Kidney (tissue), 22 donors: ENCODE measurements at places on chromosomes 12 and 14. TPM values are rescaled to one million over a fixed set of nuclear protein-coding genes. Genes with fewer than 3 reads are reported as not detected.

DNA sequence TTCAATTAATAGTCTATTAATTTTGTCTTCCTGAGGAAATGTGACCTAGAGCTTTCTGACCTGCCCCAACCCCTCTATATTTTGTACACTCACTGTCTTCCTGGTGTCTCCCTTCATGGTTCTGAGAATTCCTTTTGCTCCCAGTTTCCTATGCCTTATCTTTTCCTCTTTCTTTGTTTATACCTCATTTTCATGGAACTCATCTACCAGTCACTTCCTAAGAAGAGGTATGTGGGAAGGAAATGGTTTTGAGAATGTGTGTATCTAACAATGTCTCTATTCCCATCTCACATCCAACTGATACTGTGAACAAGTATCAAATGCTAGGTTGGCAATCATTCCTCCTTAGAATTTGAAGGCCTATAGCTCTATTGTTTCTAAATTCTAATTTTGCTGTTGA, 245.1 kb upstream of the EGLN3 start:
- H3K4me3 ChIP-seq = no peak overlapping the region
- H3K27me3 ChIP-seq = no peaks in the 10 kb centered on the region
- H3K4me1 ChIP-seq = no peaks in the 10 kb centered on the region
- H3K27ac ChIP-seq = no peak overlapping the region

GRCh38 chr12:28446031-28446430, 255.8 kb downstream of the CCDC91 start:
- DNase-seq = no peak
- no peaks in the 10 kb centered on the region for H3K4me1 ChIP-seq
- no peak overlapping the region for H3K4me3 ChIP-seq
- no peak overlapping the region for H3K27ac ChIP-seq

GRCh38 chr14:64232095-64232838, 61.9 kb downstream of the ESR2 start:
- peak overlapping the region; percentile 1 for H3K27ac ChIP-seq
- DNase-seq = no peak
- H3K4me3 ChIP-seq = no peak overlapping the region
- peaks cover 12% of the 10 kb centered on the region for H3K36me3 ChIP-seq
- no peaks in the 10 kb centered on the region for H3K27me3 ChIP-seq

DNA sequence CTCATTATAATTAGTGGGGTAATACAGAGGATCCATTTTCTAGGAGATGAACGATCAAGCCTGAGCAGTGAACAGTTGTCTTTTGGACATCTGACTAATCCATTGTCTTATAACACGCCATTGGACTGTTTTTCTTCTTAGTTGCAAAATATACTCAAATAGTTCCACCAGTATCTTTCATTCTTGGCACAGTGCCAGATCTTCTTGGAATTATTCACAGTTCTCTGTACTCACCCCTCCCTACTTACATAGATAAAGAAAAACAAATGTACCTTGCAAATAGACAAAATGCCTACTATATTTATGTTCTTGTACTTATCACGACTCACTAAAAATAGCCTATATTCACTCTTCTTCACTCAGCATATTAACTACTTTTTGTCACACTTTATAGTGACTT, 3.8 kb downstream of the CBLN3 start:
- DNase-seq = no peak
- no peak overlapping the region for H3K27ac ChIP-seq
- no peaks in the 10 kb centered on the region for H3K27me3 ChIP-seq
- no peak overlapping the region for H3K4me3 ChIP-seq

GRCh38 chr14:68789821-68790643, 2.8 kb downstream of the ZFP36L1 start:
- H3K4me3 ChIP-seq = peak overlapping the region; percentile 89
- H3K36me3 ChIP-seq = peaks cover 52% of the 10 kb centered on the region
- H3K4me1 ChIP-seq = peaks cover 23% of the 10 kb centered on the region
- no peaks in the 10 kb centered on the region for H3K27me3 ChIP-seq
- H3K27ac ChIP-seq = peak overlapping the region; percentile 98

DNA sequence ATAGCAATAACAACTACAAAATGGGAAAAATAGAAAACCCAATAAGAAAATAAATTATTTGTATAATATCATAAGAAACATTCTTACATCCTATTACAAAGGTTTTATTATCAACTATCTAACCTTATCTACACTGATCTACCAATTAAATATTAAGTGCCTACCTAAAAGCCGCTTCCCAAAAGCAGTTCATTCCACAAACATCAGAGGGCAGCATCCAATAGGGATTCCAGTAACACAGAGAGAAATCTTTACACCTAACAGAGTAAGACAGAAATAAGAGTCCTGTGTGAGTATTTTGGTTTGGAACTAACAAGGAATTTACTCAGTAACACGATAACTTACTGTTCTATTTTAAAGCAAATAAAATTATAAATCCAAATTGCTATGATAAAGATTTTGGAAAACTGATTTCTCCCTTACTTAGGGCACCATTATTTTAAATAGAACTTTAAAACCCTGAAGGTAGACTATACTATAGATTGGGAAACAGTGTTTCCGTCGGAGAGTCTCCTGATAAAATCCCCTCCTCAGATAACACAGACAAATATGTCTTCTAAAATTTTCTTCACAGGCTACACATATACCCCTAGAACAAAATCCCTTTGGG, 15.0 kb downstream of the GXYLT1 start:
- H3K36me3 ChIP-seq = no peaks in the 10 kb centered on the region
- H3K4me3 ChIP-seq = no peak overlapping the region
- peak; percentile 87 for DNase-seq
- no peaks in the 10 kb centered on the region for H3K27me3 ChIP-seq
- H3K27ac ChIP-seq = no peak overlapping the region

- no peak overlapping the region for H3K27ac ChIP-seq
- no peak overlapping the region for H3K4me3 ChIP-seq
- no peaks in the 10 kb centered on the region for H3K27me3 ChIP-seq
- no peak for DNase-seq
- no peaks in the 10 kb centered on the region for H3K4me1 ChIP-seq
Observed at GRCh38 chr12:5489760-5490406, 58.0 kb downstream of the NTF3 start.

GRCh38 chr14:98623788-98624415, 648.1 kb downstream of the BCL11B start:
- no peak overlapping the region for H3K27ac ChIP-seq
- H3K36me3 ChIP-seq = no peaks in the 10 kb centered on the region
- DNase-seq = no peak
- no peak overlapping the region for H3K4me3 ChIP-seq
- H3K27me3 ChIP-seq = no peaks in the 10 kb centered on the region

- no peaks in the 10 kb centered on the region for H3K27me3 ChIP-seq
- no peak overlapping the region for H3K27ac ChIP-seq
- DNase-seq = no peak
- H3K4me3 ChIP-seq = no peak overlapping the region
- H3K4me1 ChIP-seq = no peaks in the 10 kb centered on the region
- H3K36me3 ChIP-seq = no peaks in the 10 kb centered on the region
Observed at GRCh38 chr12:32718926-32719325, 36.8 kb downstream of the YARS2 start.

DNA sequence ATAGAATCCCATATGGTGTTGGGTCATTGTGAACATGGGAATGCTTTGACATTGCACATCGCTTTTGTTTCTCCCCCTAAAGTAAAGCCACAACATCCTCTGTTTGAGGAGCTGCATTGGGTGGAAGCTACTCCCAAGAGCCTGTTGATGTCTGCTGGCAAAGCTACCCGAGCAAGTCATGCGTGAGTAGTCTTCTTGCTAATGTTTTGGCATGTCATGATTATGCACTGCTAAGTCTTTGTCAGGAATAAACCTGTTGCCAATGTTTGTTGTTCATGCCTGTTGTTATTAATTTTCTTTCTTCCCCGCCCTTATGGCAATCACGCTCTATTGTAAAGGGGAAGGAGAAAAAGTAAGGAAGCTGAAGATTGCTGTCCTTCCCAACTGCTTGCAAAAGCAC, 97.3 kb downstream of the EXOC5 start:
- DNase-seq = no peak
- no peaks in the 10 kb centered on the region for H3K4me1 ChIP-seq
- no peak overlapping the region for H3K4me3 ChIP-seq
- H3K27ac ChIP-seq = no peak overlapping the region

DNA sequence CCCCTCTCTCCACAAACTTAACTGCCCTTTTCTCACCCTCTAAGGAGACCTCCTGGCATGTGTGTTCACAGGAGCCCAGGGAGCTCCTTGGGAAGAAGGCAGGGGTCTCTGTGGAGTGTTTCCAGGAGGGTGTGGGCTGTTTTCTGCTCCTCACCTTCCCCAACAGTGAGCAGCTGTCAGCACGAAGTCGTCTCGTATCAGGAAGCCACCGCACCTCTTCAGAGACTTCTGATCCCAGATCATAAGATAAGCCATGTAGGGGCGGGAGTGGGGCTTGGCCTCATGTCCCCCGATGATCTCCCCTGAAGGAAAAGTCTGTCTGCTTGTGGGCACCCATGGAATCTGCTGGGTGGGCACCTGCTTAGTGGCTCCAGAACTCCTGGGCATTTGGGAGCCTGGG, 1.2 kb downstream of the GZMB start:
- DNase-seq = no peak
- no peak overlapping the region for H3K4me3 ChIP-seq
- H3K27me3 ChIP-seq = no peaks in the 10 kb centered on the region
- no peak overlapping the region for H3K27ac ChIP-seq
- no peaks in the 10 kb centered on the region for H3K36me3 ChIP-seq

GRCh38 chr12:112443916-112444315, 25.2 kb downstream of the PTPN11 start:
- no peaks in the 10 kb centered on the region for H3K27me3 ChIP-seq
- no peaks in the 10 kb centered on the region for H3K4me1 ChIP-seq
- DNase-seq = no peak
- H3K36me3 ChIP-seq = no peaks in the 10 kb centered on the region
- H3K27ac ChIP-seq = no peak overlapping the region

- H3K27me3 ChIP-seq = no peaks in the 10 kb centered on the region
- no peaks in the 10 kb centered on the region for H3K36me3 ChIP-seq
- H3K4me1 ChIP-seq = peaks cover 9% of the 10 kb centered on the region
- no peak overlapping the region for H3K4me3 ChIP-seq
Observed at GRCh38 chr12:30797689-30798088, 42.9 kb upstream of the CAPRIN2 start.

DNA sequence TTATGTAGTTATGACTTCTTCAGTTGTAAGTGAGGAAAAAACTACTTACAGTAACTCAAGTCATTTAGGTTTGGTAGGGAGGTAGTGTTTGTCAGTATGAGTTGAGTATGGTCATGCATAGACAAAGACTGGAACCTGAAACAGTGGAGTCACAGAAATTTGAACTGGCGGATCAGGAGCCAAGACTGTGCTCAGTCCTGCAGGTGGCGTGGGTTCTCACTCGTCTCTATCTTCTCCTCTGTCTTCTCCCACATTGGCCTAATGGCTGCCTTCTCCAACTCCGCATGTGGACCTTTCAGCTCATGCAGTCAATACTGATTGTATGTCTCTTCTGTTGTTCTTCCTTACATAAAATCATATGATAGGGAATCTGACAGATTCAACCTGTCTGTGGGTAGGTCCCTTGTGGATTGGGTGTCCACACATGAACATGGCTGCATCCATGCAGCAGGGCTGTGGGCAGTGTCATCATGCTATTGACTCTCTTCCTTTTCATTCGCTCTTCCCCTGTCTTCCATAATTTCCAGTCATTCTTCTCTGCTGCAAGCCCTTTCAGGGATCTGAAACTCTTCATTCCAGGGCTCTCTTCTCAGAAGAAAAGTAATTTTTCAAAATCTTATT, 78.8 kb upstream of the NEDD1 start:
- no peaks in the 10 kb centered on the region for H3K4me1 ChIP-seq
- H3K27me3 ChIP-seq = no peaks in the 10 kb centered on the region
- no peak overlapping the region for H3K4me3 ChIP-seq
- H3K36me3 ChIP-seq = no peaks in the 10 kb centered on the region

GRCh38 chr14:49977126-49977841, 84.4 kb downstream of the ARF6 start:
- H3K27ac ChIP-seq = peak overlapping the region; percentile 23
- H3K4me1 ChIP-seq = peaks cover 20% of the 10 kb centered on the region
- H3K27me3 ChIP-seq = no peaks in the 10 kb centered on the region

- H3K4me3 ChIP-seq = no peak overlapping the region
- peaks cover 2% of the 10 kb centered on the region for H3K4me1 ChIP-seq
- no peak overlapping the region for H3K27ac ChIP-seq
- DNase-seq = no peak
- no peaks in the 10 kb centered on the region for H3K36me3 ChIP-seq
- H3K27me3 ChIP-seq = no peaks in the 10 kb centered on the region
Observed at GRCh38 chr14:59217011-59217410, 28.5 kb downstream of the DAAM1 start.

DNA sequence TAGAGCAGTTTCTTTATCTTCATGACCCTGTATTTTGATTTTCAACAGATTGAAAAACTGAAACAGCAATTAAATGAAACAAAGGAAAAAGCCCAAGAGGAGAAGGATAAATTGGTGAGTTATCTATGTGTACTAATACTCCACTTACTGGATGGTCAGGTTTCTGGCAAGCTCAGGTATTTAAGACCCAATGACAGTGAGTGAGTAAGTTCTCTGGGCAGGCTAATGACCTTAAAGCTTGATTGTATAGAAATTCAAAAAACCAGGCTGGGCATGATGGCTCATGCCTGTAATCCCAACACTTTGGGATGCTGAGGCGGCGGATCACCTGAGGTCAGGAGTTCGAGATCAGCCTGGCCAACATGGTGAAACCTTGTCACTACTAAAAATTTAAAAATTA, 10.0 kb downstream of the BBOF1 start:
- no peaks in the 10 kb centered on the region for H3K27me3 ChIP-seq
- no peak overlapping the region for H3K27ac ChIP-seq
- H3K4me1 ChIP-seq = no peaks in the 10 kb centered on the region
- no peak for DNase-seq

DNA sequence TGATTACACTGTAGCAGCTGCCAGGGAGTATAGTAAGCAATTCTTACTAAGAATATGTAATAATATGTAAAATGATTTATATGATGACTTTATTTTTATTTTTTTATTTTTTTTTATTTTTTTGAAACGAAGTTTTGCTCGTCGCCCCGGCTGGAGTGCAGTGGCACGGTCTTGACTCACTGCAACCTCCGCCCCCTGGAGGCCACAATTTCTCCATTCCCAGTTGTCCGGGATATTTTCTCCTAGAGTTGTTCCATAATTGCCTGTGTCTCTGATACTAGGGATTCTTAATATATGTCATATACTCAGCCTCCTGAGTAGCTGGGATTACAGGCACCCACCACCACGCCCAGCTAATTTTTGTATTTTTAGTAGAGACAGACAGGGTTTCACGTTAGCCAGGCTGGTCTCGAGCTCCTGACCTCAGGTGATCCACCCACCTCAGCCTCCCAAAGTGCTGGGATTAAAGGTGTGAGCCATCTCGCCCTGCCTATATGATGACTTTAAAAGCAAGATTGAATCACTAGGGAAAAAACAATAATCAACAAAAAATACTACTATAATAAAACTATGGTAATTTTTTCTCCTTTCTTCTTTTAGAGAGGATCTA, 12.2 kb upstream of the ITPR2 start:
- H3K4me3 ChIP-seq = no peak overlapping the region
- no peaks in the 10 kb centered on the region for H3K36me3 ChIP-seq
- no peak overlapping the region for H3K27ac ChIP-seq
- peak; percentile 63 for DNase-seq
- no peaks in the 10 kb centered on the region for H3K4me1 ChIP-seq

MMP17 gene
- total RNA-seq = 3.2 TPM

CRACR2A gene
- 6.1 TPM for total RNA-seq

RD3L gene
- not detected for total RNA-seq

FAM216A gene
- total RNA-seq = 4.0 TPM

ADAMTS20 gene
- not detected for total RNA-seq

SERPINA10 gene
- not detected for total RNA-seq

DENND5B gene
- total RNA-seq = 14.1 TPM

PLEK2 gene
- 10.8 TPM for total RNA-seq

CMA1 gene
- total RNA-seq = 2.1 TPM

MANSC4 gene
- total RNA-seq = not detected

BATF gene
- total RNA-seq = 3.7 TPM

ABCD2 gene
- total RNA-seq = 1.4 TPM

MMP19 gene
- 8.8 TPM for total RNA-seq

SLC5A8 gene
- total RNA-seq = 1.6 TPM
